C1 segment of cervical spinal cord (tissue), 14 donors: ENCODE measurements at places on chromosomes 13 and 19.

DNA sequence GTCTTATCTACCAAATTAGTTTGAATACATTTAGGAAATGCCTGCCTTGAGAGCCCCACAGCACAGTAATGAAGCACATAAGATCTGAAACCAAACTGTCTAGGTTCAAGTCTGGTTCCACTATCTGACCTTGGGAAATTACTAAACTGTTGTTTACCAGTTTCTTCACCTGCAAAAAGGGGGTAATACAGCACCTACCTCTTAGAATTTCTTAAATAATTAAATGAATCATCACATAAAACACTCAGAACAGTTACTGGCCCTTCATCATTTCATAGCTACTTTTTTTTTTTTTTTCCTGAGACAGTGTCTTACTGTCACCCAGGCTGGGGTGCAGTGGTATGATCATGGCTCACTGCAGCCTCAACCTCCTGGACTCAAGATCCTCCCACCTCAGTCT is 59.6 kb downstream of the USP12 start:
- no peak for DNase-seq

DNA sequence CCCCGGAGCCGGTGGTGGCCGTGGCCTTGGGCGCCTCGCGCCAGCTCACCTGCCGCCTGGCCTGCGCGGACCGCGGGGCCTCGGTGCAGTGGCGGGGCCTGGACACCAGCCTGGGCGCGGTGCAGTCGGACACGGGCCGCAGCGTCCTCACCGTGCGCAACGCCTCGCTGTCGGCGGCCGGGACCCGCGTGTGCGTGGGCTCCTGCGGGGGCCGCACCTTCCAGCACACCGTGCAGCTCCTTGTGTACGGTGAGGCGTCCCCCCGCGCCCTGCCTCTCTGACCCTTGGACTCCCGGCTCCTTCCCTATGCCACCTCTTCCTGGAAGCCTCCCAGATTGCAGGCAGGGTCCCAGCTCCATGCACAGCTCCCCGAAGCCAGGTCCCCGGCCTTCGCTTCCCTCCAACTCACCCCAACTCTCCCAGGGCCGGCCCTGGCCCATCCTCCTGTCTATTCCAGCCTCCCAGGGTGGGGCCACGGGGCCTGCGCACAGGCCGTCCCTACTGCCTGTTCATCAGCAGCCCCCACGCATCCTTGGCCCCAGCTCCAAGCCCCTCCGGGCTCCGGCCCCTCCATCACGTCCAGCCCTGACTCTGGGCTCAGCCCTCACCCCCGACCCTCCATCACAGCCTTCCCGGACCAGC is 1.7 kb downstream of the MADCAM1 start:
- no peak for DNase-seq

- DNase-seq, result no peak
These were observed 242.2 kb downstream of the DCLK1 start for GRCh38 chr13:35888981-35889380.

DNA sequence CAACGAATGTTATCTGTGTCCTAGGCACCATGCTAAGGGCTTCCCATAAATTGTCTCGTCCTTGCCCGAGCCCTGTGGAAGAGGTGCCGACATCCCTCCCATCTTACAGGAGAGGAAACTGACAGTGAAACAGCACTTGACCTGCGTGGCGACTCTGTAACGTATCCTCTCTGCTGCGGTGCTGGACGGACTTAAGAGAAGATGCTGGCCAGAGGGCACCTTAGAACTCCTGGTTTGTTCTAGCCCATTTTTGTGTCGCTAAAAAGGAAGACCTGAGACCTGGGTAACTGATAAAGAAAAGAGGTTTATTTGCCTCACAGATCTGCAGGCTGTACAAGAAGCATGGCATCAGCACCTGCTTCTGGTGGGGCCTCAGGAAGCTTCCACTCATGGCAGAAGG is 68.6 kb downstream of the KCTD15 start:
- DNase-seq, result no peak

- DNase-seq, result no peak
These were observed 181.4 kb downstream of the KCTD15 start for GRCh38 chr19:33977756-33978685.

GRCh38 chr19:38665950-38666662 is 18.7 kb downstream of the ACTN4 start:
- no peak for DNase-seq
